ENCODE measurements at places on chromosomes 11 and 22.

GRCh38 chr22:46577368-46578249, 40.2 kb upstream of the CELSR1 start:
- DNase-seq: no peak

DNA sequence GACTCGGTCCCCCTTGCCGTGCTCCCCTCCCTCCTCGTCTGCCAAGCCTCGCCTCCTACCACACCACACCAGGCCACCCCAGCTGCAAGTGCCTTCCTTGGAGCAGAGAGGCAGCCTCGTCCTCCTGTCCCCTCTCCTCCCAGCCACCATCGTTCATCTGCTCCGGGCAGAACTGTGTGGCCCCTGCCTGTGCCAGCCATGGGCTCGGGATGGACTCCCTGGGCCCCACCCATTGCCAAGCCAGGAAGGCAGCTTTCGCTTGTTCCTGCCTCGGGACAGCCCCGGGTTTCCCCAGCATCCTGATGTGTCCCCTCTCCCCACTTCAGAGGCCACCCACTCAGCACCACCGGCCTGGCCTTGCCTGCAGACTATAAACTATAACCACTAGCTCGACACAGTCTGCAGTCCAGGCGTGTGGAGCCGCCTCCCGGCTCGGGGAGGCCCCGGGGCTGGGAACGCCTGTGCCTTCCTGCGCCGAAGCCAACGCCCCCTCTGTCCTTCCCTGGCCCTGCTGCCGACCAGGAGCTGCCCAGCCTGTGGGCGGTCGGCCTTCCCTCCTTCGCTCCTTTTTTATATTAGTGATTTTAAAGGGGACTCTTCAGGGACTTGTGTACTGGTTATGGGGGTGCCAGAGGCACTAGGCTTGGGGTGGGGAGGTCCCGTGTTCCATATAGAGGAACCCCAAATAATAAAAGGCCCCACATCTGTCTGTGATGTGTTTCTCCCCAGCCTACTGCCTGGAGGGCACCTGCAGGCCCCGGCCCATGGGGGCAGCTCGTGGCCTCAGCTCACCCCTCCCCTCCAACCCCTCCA, 29.8 kb downstream of the CAPN1 start:
- no peak for DNase-seq

DNA sequence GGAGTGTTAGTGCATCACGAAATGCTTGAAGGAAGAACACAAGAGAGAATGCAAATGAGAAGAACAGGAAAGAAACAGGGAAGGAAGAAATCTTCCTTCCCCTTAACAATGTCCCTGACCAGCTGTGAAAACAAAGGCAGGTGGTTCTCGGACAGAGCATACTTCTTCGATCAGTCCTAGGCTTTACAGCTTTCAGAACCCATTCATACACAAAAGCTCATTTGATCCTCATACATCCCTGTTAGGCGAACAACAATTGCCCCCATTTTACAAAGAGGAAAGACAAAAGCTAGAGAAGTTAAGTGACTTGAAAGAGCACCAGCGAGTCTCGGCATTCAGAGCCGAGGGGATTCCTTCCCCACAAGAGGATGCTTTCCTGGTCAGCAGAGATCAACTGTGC, 57.2 kb upstream of the LRRC55 start:
- no peak for DNase-seq

- DNase-seq: no peak
Measured at GRCh38 chr11:60485987-60486386, 6.6 kb upstream of the MS4A12 start.

- no peak for DNase-seq
Measured at GRCh38 chr11:46452918-46453517, 61.4 kb upstream of the CHRM4 start.

- DNase-seq: no peak
Measured at GRCh38 chr22:44550711-44551491, 52.9 kb upstream of the RTL6 start.

- DNase-seq: no peak
Measured at GRCh38 chr22:42368379-42369249, 63.6 kb downstream of the NFAM1 start.

DNA sequence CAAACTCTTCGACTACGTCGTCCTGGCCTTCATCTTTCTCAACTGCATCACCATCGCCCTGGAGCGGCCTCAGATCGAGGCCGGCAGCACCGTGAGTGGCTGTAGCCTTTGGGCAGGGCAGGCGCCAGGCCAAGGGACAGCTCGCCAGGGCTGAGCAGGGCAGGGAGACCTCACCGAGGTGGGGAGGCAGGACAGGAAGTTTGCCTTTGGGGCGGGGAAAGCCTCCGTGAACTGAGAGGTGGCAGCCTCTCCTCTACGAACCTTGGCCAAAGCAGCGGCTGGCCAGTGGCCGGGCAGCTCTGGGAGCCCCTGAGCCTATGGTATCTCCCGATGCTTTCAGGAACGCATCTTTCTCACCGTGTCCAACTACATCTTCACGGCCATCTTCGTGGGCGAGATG, 93.2 kb downstream of the CACNA1I start:
- DNase-seq: no peak

DNA sequence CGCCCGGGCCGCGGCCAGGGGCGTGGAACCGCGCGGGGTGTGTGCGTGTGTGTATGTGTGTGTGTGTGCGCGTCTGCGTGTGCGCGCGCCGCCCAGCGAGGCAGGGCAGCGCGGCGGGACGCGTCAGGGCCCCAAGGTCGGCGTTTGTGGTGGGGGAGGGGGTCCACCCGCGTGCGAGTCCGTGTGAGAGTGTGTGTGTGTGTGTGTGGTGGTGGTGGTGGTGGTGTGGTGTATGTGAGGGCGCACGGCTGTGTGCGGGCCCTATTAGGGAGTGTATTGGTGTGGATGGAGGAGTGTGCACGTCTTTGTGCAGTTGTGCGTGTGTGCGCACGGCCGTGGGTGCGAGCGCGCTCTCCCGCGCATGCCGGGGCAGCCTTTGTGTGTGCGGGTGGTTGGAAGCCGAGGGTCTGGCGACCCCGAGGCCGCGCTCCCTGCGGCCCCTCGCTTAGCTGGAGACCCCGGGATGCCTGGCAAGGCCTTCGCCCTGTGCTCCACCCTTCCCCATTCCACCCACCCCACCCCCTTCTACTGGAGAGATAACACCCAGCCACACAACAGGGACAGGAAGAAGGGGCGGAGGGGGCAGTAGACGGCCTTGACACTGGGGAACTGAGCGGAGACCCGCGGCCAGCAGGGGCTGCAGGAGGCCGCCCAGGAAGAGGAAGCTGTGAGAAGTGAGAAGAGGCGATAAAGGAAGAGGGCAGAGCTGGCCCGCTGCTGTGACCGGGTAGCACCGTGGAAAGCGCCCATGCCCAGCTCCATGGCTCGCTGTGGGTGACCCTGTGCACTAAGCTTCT, 528 bp upstream of the ARRB1 start:
- DNase-seq: peak; percentile 75

Data from coronary artery (tissue), 2 donors.